ENCODE measurements at places on chromosomes 7 and 10.
A peak's percentile ranks its signal among the peaks of the same experiment; 100 is the strongest.

DNA sequence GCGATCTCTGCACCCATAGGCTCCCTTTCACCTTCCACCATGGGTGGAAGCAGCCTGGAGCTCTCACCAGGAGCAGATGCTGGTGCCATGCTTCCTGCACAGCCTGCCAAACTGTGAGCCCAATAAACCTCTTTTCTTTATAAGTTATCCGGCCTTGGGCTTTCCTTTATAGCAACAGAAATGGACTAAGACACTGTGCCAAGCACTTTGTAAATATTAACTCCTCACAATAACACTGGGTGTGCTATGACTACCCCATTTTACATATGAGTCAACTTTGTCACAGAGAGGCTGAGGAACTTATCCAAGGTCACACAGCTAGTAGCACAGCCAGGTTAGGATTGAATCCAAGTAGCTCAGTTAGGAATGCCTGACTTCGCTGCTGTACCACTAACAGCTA lies 79.7 kb upstream of the KCNMA1 start:
- DNase-seq, result no peak

DNA sequence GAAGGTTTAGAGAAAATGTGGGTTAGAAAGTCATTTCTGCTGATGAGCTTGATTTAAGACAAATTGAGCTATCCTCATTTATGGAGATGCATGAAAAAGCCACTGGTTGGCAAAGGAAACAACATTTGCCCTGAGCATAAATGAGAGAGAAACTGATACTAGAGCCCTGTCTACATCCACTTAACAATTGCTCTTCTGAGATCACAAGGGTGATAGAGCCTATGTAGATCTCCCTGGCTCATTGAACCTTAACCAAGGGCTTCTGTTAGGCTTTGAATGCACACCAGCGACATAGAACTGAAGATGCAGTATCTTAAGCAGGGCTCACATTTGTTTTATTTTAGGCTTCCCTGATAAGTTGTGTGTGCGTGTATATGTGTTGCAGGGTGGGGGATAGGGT lies 35.0 kb downstream of the GPR141 start:
- no peak for DNase-seq

DNA sequence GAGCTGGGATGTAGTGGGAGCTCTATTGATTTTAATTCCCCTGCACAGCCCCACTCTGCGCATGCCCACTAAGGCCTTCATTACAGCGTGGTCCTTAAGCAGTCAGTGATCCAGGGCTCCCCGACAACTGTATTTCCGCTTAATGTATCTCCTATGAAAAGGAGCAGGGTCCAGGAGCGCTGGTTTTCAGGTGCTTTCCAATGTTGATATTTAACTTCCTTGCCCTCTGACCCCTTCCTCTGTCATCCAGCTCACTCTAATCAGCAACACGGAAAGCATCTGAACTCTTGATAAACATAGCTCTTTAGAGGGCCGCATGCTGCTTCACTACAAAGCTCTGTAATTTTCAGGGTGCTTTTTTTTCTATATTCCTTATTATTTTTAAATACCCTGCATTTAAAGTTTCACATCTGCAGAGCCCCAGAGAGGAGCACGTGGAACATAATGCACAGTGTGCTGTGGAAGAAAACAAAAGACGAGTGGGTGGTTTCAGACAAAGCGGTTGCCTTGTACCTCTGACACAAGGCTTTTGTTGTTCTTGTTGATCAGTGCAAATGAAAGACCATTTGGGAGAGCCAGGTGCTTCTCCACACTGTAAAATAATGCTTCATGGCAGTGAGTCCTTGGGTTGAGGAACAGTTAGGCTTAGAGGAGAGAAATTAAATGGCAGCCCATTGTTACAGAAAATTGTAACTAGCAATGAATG lies 465.9 kb upstream of the CELF2 start:
- no peak for DNase-seq

GRCh38 chr7:150365673-150366398 lies 2.8 kb upstream of the REPIN1 start:
- no peak for DNase-seq

- DNase-seq, result peak; percentile 26
Measured at GRCh38 chr10:92530421-92530820, 43.5 kb downstream of the IDE start.

All from astrocyte of the hippocampus (primary cell).